ENCODE measurements at places on chromosomes 5 and 9. TPM values are rescaled to one million over a fixed set of nuclear protein-coding genes. Genes with fewer than 3 reads are reported as not detected.

NOXA1 gene
- 0.23 TPM for total RNA-seq

KDM4C gene
- 10.0 TPM for total RNA-seq

NMUR2 gene
- not detected for total RNA-seq

PDZD2 gene
- total RNA-seq: 0.09 TPM

RAPGEF6 gene
- total RNA-seq: 5.1 TPM

MSH3 gene
- total RNA-seq: 12.0 TPM
